Central memory CD8-positive, alpha-beta T cell (primary cell): ENCODE measurements at places on chromosomes 6 and 20.

DNA sequence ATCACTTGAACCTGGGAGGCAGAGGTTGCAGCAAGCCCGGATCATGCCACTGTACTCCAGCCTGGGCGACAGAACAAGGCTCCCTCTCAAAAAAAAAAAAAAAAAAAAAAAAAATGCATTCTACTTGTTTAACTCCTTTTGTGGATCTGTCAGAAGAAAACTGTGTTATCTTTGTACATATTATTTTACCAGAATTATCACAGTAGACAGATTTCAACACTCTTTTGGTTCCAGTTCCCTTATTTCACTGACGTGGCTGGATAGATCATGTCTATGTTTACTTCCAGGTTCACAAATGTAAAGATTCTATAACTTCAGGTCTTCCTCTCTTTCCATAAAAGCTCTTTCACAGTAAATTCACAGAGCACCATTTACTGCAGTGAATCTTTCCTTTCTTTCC lies 18.4 kb downstream of the NUDT3 start:
- no peaks in the 10 kb centered on the region for H3K36me3 ChIP-seq
- no peaks in the 10 kb centered on the region for H3K27me3 ChIP-seq
- H3K4me3 ChIP-seq: no peak overlapping the region
- H3K27ac ChIP-seq: no peak overlapping the region
- no peak for DNase-seq

- H3K36me3 ChIP-seq: no peaks in the 10 kb centered on the region
- DNase-seq: no peak
- no peak overlapping the region for H3K4me3 ChIP-seq
Measured at GRCh38 chr6:3946778-3947177, 97.6 kb downstream of the FAM50B start.

DNA sequence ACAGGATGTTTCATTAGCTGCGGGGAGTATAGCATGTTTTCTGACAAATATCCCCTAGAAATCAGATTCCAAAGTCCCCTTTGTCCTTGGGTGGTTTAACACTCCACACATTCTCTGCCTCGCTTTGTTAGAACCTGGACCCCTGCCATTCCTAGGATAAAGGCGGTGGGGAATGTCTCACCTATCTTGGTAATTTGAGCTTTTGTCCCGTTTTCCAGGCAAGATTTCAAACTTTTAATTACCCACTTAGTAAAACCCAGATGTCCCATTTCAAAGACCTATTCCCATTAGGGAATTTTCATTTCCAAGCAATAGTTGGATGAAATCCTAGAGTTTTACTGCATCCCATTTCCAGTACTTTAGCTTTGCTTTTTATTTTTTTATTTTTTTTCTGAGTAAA lies 501.0 kb upstream of the MAP3K7 start:
- no peaks in the 10 kb centered on the region for H3K36me3 ChIP-seq
- no peak overlapping the region for H3K27ac ChIP-seq
- no peak overlapping the region for H3K4me3 ChIP-seq
- no peak for DNase-seq
- no peaks in the 10 kb centered on the region for H3K27me3 ChIP-seq

DNA sequence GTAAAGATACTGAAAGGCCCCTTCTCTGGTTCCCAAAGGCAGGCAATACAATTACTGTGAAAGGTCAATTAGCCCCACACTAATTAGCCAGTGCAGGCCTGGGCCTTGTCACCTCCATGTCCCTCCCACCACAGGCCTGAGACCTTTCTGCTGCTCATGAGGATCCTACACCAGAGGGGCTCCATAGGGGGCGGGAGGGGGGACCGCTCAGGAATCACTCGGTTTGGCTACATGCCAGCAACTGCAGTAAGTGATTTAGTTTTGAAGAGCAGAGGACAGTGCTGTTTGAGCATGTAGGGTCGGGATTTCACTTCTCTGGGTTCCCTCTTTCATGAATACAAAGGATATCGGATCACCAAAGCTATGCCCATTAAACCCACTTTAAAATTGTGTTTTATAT lies 455.6 kb downstream of the PRKN start:
- no peak overlapping the region for H3K4me3 ChIP-seq
- DNase-seq: no peak
- H3K27me3 ChIP-seq: no peaks in the 10 kb centered on the region
- H3K27ac ChIP-seq: no peak overlapping the region
- no peaks in the 10 kb centered on the region for H3K4me1 ChIP-seq

DNA sequence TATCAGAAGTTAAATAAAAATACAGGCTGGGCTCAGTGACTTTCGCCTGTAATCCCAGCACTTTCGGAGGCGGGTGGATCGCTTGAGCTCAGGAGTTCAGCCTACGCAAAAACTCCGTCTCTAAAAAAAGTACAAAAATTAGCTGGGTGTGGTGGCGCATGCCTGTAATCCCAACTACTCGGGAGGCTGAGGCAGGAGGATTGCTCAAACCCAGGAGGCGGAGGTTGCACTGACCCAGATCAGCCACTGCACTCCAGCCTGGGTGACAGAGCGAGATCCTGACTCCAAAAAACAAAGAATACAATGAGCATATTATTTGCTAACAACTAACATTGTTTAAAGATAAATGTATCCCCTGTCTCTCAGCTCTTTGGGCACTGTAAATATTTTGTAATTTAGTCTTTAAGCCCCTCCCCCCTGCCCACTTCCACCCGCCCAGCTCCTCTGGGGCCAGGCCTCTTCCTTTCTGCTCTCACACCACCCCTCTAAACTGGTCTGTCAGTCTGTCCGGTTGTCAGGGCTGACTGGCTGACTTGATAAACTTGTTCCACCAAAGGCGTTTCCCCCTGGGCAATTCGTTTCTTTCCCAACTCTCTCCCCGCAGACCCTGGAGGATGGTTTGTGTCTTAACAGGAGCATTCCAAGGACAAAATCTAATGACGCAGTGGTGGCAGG lies 62.4 kb upstream of the QKI start:
- no peaks in the 10 kb centered on the region for H3K36me3 ChIP-seq
- no peak for DNase-seq
- H3K27me3 ChIP-seq: peaks cover 7% of the 10 kb centered on the region
- H3K4me1 ChIP-seq: no peaks in the 10 kb centered on the region

GRCh38 chr20:20184149-20184548 lies 131.8 kb downstream of the CFAP61 start:
- peaks cover 5% of the 10 kb centered on the region for H3K36me3 ChIP-seq
- H3K27ac ChIP-seq: no peak overlapping the region
- DNase-seq: no peak
- no peaks in the 10 kb centered on the region for H3K27me3 ChIP-seq

DNA sequence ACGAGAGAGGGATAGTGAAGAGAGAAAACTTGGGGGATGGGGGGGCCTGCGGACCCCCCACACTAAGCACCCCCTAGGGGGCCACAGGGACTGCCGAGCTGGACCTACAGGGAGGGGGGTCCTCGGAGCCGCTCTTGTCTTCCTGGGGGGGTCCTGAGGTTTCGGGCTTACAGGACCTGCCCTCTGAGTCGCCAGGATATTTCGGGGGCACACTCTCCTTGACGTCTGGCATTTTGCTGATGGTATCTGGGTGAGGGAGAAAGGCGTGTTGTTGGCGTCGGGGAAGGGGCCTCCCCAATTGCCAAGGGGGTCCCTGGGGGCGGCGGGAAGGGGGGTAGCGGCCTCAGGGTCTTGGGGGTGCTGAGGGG lies 516 bp downstream of the TCP11 start:
- peaks cover 32% of the 10 kb centered on the region for H3K27me3 ChIP-seq
- H3K4me1 ChIP-seq: peaks cover 12% of the 10 kb centered on the region
- no peaks in the 10 kb centered on the region for H3K36me3 ChIP-seq
- H3K4me3 ChIP-seq: peak overlapping the region; percentile 67
- H3K27ac ChIP-seq: peak overlapping the region; percentile 76

DNA sequence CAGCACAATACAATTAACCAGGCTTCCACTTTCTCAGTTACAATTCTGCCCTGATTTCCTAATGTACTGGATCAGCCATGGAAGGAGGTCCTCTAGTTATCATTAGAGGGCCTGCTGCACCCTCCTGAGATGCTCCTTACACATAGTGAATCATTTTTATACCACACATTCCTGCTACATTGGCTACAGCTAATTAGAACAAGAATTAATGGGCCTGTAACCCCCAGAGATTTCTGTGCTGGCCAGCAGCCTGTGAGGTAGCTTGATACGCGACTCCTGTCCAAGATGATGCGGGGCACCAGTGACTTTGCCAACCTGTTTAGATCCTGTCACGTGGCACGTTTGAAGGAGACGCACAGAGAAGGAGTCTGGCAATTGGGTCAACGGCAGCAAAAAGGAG lies 422.8 kb downstream of the EPM2A start:
- no peaks in the 10 kb centered on the region for H3K27me3 ChIP-seq
- DNase-seq: no peak
- H3K4me1 ChIP-seq: no peaks in the 10 kb centered on the region
- no peak overlapping the region for H3K4me3 ChIP-seq
- H3K36me3 ChIP-seq: peaks cover 2% of the 10 kb centered on the region

DNA sequence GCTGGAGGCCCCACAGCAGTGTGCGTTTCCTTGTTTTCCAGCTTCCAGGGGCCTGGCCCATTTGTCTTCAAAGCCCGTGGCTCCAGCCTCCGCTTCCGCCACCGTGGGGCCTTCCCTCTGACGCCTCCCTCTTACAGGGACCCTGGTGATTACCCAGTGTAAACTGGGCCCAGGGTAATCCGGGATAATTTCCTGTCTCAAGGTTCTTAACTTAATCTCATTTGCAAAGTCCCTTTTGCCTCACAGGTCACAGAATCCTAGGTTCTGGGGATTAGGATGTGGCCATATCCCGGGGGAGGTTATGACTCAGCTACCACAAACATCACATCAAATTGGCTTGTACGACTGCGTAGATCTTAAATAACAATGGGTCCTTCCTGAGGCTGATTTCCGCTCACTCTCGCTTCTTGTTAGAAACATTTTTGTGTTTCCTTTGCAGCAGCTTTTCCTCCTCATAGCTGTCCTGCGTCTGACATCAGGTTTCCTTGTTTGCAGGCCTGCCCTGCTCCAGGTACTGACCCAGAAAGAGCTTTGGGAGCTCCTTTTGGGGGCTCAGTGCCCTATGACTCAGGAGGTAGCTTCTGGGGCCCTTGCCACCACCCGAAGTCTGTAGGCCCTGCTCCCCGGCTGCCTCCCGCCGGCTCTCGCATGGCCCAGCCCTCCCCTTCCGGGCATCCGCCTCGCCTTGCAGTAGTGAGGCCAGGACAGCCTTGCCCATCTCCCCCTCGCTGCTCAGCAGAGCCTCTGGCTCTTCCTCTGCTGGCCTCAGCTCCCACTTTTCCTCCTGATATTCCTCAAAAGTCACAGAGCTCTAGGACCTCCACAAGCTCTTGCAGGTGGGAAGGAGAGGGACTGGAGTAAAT lies 100.5 kb downstream of the ERMARD start:
- H3K4me3 ChIP-seq: no peak overlapping the region
- peak; percentile 7 for DNase-seq
- peaks cover 5% of the 10 kb centered on the region for H3K4me1 ChIP-seq
- no peaks in the 10 kb centered on the region for H3K36me3 ChIP-seq
